ENCODE measurements at places on chromosomes 5 and 9.
A peak's percentile ranks its signal among the peaks of the same experiment; 100 is the strongest.

DNA sequence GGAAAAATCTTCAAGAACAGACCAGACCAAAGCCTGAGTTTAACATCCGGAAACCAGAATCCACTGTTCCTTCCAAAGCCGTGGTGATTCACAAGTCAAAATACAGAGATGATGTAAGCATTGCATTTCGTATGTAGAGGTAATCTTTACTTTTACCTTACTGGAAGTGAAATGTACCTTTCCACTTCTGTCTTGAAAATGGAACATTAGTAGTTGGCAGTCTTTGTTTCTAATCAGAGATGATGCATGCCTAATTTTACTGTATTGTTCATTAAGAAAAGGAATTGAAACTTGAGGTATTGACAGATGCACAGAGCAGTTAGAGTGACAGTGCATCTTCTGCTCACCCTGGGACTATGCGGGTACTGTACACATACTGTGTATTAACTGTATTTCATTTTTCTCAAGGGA lies 34.6 kb downstream of the HABP4 start:
- no peak for DNase-seq

- no peak for DNase-seq
Observed at GRCh38 chr9:4235871-4236804, 63.7 kb downstream of the GLIS3 start.

GRCh38 chr5:173968154-173968797 lies 20.7 kb upstream of the C5orf47 start:
- DNase-seq = no peak

GRCh38 chr5:26432386-26432785 lies 606.0 kb downstream of the CDH9 start:
- DNase-seq = no peak

DNA sequence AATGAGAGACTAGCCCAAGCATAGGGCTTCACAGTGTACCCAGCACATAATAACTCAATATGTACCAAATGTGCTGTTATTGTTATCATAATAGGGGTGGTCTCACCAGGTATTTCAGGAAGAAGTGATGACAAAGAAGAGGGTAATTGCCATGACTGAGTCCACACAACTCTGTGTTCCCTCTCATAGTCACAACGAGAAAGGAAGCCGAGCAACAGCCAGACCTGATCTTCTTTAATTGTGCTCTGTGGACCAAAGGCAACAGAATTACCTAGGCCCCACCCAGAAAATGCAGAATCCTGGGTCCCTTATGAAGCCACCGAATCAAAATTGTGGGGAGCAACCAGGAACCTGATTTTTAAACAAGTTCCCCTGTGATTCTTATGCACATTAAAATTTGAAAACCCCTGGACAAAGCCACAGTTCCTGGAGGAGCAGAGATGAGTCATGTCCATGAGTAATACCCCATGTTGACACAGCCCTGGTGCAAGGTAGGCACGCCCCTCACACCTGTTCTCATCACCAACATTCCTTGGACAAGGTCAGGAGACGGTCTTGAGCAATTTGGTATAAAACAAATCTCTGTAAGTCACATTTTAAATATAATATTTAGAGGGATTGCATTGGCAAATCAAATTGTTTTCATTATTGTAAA lies 5.2 kb downstream of the FGF1 start:
- DNase-seq = peak; percentile 24

DNA sequence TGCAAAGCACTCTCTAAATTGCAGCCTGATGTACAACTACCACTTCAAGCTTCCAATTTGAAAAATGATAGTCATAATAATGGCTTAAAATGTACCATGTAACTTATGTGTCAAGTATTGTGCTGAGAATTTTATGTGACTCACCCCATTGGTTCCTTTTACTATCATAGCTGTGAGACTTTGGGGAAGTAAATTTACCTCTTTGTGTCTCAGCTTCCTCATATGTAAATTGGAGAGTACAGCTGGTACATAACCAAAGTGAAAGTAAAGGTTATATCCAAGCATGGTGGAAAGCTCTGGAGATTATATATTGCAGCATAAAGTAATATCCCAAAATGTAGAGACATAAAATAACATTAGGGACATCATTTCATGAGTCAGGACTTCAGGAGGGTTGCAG lies 2200.4 kb upstream of the C9orf72 start:
- DNase-seq = no peak

DNA sequence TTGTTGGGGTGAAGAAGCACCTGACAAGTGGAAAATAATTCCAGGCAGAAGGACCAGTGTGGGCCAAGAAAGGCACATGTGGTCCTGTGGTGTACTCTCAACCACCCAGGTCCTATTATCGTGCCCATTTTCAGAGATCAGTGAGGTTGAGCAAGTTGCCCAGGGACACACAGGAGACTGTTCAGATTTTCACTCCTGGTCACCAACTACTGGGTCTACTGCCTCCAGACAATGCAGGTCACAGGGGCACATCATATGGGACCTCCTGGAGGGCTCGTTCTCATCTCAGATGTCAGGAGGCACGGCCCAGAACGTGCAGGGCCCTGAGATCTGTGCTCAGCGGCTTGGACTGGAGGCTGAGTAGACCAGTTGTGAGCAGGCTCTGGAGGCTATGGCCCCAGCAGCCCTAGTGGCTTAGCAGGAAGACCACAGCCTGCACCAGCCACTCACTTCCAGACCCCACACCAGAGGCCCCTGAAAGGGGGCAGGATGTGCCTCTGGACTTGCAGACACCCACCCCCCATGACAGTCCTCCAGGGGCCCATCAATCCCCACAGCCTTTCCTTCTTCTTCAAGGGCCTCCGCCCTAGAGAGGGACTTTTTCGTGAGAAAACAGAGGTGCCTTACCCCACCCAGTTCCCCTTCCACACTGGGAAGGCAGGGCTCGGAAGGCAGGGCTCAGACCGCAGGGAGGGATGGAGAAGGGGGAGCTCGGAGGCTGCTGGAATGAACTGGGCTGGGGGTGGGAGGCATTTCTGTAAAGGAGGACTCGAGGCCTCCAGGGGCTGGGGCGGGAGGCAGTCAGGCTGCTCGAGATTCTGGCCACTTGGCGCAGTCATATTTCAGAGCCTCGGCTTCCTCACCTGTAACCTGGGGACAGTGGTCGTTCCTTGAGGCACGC lies 82.7 kb upstream of the NEURL1B start:
- no peak for DNase-seq

DNA sequence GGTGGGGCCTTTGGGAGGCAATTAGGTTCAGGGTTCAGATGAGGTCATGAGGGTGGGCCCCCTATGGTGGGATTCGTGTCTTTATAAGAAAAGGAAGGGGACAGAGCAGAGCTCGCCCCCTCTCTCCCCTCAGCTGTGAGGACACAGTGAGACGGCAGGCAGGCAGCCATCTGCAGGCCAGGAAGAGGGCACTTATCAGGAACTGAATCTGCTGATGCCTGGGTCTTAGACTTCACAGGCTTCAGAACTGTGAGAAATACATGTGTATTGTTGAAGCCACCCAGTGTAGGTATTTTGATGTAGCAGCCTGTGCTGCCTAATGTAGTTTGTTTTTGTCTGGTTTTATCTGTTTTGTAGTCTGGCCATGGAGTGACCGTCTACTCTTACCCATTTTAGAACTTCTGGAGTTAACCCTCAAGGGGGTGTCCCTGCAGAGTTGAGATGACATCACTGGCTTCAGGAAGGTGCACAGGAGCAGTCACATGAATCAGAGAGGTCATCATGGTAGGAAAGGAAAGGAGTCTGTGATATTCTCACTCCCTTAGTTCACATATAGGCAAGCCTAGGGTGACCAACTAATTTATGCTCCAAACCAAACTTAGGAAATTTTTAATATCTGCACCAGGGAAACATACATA lies 71.0 kb downstream of the LRRC70 start:
- no peak for DNase-seq

- DNase-seq = no peak
Observed at GRCh38 chr5:55176176-55176818, 3.3 kb upstream of the CDC20B start.

- DNase-seq = no peak
Observed at GRCh38 chr5:171409164-171410136, 10.0 kb upstream of the FGF18 start.

- DNase-seq = peak; percentile 46
Observed at GRCh38 chr5:176492431-176492830, 44.2 kb downstream of the FAF2 start.

DNA sequence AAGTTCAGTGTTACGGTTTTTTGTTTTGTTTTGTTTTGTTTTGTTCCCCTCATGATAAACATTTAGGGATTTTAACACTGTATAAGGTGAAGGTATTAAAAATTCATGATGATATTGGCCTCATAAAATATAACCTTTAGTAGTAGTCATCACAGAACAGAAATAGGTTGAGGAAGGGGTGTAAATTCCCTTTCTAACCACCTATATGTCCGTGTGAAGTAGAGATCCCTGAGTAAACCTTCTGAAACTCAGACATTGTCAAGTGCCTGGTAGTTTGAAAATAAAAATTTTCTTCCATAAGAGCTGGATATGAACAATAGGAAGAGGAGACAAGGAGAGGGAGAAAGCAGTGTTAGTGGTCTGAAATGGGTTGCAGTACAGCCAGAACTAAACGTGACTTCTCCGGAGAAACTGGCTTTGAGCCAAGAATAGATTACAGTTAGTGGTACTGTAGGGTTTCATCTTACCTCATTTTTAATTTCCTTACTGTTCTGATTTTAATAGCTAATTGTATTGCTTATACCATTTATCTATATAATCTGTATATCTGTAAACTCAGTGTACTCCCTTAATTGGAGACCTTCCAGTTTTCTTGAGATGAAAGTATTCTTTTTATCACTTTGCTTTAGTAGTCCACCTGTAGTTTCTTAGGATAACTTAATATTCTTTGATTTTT lies 18.3 kb downstream of the UGCG start:
- DNase-seq = no peak

DNA sequence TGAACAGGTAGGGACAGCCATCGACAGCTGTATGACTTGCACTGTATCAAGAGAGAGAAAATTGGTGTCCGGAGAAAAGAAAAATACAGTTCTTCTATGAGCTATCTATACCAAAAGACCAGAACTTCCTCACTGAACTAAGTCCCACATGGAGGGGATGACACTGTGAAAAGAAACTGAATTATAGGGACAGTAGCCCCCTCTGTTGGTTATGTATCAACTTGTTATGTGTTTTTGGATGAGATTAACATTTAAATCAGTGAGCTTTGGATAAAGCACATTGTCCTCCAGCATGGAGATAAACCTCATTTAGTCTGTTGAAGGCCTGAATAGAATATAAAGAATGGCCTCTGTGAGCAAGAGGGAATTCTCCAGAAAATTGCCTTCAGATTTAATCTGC lies 176.6 kb upstream of the SH3GL2 start:
- no peak for DNase-seq

- DNase-seq = no peak
Observed at GRCh38 chr9:31445960-31446359, 938.5 kb upstream of the ACO1 start.

DNA sequence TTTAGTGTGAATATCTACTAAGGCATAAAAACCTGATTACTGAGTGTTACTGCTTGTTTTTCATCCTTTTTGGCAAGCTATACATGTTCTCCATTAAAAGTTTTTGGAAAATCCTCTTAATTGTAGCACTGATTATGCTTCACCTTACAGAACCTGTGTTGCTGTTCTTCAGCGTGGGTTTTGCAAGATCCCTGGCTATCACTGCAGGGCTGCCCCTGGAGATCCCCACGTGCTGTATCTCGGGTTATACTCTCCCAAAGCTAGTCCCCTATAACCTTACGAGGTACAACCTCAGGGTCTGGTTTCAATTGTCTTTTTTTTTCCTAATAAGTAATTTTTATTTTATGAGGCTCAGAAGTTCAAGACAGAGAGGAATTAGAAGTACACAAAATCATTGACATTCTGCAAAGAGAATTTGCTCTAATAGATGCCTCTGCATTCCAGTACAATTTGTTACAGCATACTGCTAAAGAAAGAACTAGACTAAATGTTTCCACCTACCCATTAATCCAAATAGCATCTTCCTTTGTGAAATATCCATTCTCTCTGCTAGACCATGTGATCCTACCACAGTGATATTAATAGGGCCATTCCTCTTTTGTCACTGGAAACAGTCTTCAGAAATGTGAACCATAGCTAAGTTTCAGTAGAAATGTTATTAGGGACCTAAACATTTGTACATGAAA lies 25.8 kb upstream of the CAMK4 start:
- no peak for DNase-seq

DNA sequence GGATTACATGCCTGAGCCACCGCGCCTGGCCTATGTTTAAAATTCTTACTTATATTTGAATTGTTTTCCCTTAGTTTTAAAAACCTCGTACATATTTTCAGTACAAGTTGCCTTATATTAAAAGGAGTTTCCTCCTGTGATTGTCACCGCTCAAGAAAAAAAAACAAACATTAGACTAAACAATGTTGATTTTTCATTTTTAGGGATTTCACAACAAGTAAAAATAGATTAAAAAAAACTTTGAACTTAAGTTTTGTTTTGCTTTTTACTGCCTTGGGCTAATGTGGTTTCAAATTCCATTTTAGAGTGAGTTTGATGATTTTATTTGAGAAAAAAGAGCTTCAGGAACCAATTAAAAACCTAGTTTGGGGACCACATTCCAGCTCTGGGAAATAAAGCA lies 1196.6 kb upstream of the CDH18 start:
- no peak for DNase-seq

GRCh38 chr5:141680751-141681201 lies 1.3 kb downstream of the ARAP3 start:
- DNase-seq = no peak

DNA sequence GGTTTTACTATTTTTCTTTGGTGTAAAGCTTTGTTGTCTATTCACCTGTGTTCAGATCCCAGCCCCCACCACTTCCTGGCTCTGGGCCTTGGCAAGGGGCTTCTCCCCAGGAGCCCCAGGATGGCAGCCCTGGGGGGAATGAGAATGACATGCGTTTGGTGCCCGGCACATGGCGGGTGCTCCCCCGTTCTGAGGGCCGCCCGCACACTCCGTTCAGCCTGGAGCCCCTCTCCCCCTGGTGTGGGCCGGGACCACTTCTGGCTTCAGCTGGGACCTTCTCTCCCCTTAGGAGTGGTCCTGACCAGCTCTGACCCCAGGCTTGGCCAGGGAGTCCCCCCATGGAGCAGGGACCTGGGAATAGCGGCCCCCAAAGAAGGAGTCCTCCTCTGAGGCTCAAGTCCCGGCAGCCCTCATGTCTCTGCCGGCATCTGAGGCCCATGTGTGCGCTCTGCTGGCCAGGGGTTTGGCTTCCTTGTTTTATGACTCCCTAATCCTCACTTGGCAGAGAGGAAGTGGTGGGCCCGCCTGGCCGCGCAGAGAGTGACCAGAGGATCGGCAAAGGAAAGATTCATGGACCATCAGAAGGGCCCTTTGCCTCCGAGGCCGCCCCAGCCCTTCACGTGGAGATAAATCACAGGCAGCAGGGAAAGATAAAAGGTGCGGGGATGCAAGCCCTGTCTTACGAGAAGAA lies 57.0 kb upstream of the LMX1B start:
- DNase-seq = no peak

DNA sequence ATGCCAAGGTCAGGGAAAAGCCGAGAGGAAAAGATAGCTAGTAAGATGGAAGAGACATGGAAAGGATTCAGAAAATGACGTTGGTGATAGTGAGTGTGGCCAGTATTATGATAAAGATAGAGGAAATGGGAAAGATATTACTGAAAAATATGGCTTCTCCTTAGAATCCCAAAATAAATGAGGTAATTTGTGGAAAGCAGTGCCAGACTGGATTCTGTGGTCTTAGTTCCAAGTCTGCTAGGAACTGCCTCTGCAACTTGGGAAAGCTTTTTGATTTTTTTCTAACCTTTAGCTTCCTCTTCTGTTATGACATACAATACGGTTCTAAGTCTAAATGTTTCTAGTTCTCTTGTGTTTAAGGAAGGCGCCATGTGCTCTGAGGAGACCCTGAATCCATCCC lies 54.2 kb downstream of the GRIA1 start:
- no peak for DNase-seq

GRCh38 chr9:120693700-120694008 lies 20.6 kb downstream of the MEGF9 start:
- DNase-seq = no peak

GRCh38 chr9:128885376-128885775 lies 3.4 kb downstream of the LRRC8A start:
- DNase-seq = no peak
